Astrocyte (in vitro differentiated cells and primary cell): ENCODE measurements at places on chromosomes 12 and 14.
A peak's percentile ranks its signal among the peaks of the same experiment; 100 is the strongest.

- DNase-seq = no peak
These were observed 677 bp downstream of the C12orf75 start for GRCh38 chr12:105330931-105331804.

DNA sequence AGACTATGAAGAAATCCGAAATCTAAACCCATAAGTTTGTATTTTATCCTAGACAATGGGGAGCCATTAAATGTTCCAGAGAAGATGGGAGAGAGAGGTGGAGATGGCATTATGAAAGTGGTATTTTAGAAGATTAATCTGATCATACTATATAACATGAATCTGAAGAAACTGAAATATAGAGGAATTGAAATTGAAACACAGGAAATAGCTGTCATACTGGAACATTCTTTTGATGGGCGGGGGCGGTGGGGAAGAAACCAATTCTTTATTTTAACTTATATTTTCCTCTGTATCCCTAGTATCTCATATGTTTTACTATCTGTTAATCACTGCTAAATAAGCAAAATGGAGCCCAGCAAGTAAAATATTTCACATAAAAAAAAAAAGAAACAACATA lies 27.0 kb upstream of the FOXN3 start:
- DNase-seq = no peak

DNA sequence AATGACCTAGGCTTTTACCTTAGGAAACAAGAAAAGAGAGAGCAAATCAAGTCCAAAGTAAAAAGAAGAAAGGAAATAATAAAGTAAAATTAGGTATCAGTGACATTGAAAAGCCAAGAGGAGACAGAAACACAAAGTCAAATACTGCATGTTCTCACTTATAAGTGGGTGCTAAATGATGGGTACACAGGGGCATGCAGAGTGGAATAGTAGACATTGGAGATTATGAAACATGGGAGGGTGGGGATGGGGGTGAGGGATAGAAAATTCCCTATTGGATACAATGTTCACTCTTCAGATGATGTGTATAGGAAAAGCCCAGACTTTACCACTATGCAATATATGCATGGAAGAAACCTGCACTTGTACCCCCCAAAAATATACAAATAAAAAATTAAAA lies 35.1 kb upstream of the CLMN start:
- no peak for DNase-seq

DNA sequence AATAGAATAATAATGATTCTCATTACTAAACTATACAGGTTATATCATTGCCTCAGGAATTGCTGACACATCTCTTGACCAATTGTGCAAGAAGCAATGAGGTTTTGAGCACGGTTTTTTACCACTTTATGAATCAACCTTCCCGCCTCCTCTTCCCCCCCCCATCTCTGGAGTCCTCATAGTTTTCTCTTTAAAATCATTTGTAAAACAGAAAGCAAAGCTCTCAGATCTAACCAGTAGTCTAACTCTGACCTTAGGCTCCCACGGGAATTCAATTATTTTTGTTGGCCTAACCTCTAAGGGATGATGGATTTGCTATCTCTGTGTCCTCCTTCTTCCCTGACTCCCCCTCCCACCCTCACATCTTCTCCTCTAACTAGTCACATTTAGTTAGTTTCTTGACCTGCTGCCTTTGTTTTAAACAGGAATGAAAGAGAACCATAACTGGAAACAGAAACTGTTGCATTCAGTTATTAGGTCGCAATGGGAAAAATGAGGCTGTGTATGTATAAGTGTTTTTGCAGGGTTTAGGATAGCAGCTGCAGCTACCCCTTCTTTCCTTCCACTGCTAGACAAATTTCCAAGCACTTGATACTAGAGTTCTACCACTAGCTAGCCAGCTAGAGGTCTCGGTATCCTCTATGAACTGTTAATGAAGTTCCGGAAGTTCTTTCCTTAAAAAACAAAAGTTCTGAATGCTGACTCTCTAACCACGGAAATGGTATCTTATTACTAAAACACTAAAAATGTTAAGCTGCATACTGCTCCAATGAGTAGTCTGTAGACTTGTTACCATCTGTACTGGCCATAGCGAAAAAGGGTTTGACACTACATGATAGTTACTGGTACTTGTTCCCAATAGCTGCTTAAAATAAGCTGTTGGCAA lies 65.4 kb downstream of the TAOK3 start:
- DNase-seq = peak; percentile 97

DNA sequence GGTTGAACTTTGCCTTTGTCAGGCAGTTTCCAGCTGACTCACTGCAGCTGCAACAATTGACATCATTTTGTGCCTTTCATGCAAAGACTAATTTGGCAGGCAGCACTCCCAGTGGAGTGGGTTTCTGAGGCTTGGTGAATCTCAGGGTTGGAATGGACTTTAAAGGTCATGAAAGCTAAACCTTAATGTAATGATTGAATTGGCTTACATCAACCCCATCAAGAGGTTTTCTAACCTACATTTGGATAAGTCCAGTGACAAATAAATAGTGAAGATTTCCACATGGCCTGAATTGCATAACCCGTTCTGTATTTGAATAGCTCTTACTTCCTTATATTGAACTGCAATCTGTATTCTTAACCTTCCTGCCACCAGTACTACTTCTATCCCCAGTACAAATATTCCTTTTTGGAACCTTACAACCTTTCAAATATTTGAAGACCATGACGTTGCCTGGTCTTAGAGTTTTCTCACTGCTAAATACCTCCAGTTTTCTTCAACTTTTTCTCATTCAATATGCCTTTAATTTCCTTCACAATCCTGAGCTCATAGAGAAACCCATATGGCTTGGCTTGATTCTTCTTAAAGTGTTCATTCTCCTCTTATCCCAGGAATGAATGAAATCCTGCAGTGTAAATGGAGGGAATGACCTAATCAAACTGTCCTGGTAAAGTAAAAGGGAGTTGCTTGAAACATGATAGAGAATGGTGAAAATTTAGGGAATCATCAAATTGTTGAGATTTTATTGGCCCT lies 168.1 kb upstream of the NOVA1 start:
- peak; percentile 93 for DNase-seq

GRCh38 chr14:33914676-33915516 lies 36.0 kb downstream of the EGLN3 start:
- DNase-seq = peak; percentile 85
